ENCODE measurements at places on chromosomes 1 and 21. TPM values are rescaled to one million over a fixed set of nuclear protein-coding genes. Genes with fewer than 3 reads are reported as not detected.
A peak's percentile ranks its signal among the peaks of the same experiment; 100 is the strongest.

Gene DNALI1
- 0.27 TPM for total RNA-seq

Gene FYB2
- total RNA-seq, result 2.9 TPM

- no peak for DNase-seq
Observed at GRCh38 chr1:203026666-203027663, 674 bp downstream of the PPFIA4 start.

DNA sequence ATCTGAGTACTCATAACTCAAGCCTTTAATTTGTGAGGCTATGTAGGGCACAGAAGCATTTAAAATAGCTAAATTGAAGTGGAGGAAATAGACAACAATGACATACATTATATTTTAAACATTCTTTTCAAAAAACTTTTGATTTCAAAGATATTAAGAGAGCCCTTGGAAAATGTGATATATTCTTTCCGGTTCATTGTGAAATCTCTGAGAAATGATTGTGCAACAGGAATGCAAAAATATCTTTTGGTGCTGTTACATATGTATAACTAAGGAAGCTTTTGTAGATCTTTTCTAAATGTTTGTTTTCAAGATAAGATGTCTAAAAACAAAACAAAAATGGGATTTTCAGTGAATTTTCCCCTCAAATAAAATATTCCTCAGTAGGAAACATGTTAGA lies 185.2 kb downstream of the LEPR start:
- no peak for DNase-seq

DNA sequence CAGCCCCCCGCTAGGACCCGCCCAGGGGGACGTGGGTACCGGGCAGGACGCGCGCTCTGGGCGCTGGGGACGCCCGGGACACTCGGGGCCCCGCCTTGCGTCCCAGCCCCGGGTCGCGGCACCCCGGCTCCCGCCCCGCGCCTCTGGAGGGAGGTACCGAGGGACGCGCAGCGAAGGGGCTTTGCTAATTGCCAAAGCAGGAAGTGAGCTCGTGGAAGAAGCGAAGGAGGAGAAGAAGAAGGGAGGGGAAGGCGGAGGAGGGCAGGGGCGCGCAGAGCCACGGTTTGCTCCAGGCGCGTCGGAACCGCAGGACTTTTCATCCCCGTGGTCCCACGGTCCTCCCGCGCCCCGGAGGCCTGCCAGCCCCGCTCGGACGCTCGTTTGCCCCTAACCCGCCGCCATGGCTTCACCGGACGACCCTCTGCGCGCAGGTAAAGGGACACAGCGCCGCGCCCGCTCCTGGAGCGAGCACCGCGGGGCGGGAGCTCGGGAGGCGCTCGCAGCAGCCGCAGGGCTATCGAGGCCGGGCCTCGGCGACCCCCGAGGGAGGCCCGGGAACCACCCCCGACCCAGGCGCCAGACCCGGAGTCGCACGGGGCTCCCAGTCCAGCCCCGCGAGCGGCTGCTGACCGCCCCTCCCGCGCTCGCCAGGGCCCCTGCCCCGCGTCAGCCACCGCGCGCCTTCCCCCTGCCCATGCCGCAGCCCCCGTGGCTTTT lies 1.3 kb downstream of the EDARADD start:
- peak; percentile 55 for DNase-seq

- DNase-seq, result no peak
Observed at GRCh38 chr1:62245201-62245600, 50.6 kb downstream of the L1TD1 start.
